Hypothalamus (tissue), 51 donors: ENCODE measurements at places on chromosomes 3 and 15.

DNA sequence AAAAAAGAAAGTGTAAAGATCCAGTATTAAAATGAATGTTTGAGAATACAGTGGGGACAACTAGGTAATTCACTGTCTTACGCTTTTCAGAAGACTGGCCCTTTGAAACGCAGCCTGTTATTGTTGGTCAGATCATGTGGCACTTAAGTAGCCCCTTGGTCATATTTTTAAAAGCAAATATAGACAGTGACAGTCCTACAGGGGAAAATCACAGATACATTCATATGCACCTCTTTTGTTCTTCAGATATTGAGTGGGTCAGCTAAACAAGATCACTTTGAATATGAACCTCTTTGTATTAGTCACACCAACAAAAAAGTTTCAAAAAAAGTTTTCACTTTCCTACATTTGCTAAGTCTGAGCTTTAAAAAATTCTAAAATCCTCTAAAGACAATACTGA, 36.0 kb downstream of the TIGIT start:
- DNase-seq: no peak

DNA sequence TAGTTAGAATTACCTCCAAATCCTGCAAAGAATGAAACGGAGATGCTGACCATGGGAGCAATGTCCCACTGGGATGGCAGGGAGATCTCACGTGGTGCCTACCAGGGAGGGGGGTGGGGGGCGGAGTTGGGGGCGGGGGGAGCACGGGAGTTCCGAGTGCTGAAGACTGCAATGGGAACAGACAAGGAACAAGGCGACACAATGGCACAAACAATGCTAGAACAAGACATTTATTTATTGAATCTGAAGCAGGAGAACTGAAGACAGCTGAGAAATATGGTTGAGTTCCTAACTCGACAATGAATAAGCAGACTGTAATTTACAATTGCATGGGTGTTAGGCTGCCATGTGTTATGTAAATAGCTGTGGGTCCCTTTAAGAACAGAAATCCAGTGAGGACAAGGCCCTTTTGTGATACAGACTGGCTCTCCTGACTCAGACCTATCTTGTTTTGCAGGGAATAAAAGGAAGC, 91.2 kb downstream of the AQP9 start:
- no peak for DNase-seq

DNA sequence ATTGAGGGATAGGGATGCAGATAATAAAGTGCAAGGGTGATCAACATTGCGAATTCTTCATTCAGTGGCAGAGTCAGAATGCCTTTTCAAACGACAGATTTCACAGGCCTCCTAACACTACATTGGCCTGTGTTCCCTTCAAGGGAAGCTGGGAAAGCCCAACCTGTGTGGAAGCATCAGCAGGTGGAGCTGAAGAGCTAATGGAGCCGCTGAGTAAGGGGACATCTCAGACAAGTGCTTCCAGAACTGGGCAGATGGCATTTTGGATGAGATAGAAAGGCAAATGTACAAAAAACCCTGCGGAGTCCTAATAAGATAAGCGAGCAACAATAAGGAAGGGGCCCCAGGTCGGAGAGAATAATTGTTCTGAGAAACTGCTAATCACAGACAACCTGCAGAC, 8.5 kb upstream of the SLC24A5 start:
- DNase-seq: no peak

GRCh38 chr3:42440924-42441323, 30.5 kb upstream of the LYZL4 start:
- DNase-seq: no peak

- no peak for DNase-seq
These were observed 121.6 kb downstream of the EEFSEC start for GRCh38 chr3:128274837-128275236.
